NCI-H2081 (cell line): ENCODE measurements at places on chromosomes 16 and 17.

DNA sequence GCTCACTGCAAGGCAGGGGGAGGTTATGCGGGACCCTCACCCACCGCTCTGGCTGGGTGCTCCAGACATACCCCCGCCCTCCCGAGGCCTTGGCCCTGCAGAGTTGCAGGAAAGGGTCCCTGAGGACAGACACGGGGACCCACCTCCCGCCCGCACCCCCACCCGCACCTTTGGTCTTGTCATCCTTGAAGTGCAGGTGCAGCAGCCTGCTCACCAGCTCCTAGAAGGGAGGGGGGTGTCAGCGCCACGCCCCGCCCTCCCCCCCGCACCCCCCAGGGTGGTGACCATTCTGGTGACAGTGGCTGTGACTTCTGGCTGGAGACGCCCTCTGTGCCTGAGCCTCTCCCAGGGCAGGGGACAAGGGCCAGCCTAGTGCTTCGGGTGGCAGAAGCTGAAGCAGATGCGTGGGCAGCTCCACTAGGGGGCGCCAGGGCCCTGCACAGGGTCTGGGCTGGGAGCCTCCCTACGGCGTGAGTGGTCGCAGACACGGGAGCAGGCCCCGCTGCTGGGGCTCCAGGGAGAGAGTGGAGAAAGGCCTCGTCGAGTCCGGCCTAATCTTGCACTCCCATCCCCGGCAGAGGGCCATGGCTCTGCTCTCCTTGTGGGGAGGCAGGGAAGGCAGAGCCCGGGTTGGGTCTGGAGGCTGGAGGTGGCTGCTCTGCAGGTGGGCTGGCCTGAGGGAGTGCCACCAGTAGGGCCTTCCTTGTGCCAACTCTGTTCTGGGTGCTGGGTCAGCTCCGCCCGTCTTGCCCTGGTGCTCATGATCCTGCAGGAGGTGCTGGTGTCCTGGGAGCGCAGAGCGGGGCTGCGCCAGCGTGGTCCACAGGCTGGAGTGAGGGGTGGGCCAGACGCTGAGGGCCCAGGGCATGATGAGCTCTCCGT is 2.7 kb downstream of the CENPX start:
- peak; percentile 48 for DNase-seq

DNA sequence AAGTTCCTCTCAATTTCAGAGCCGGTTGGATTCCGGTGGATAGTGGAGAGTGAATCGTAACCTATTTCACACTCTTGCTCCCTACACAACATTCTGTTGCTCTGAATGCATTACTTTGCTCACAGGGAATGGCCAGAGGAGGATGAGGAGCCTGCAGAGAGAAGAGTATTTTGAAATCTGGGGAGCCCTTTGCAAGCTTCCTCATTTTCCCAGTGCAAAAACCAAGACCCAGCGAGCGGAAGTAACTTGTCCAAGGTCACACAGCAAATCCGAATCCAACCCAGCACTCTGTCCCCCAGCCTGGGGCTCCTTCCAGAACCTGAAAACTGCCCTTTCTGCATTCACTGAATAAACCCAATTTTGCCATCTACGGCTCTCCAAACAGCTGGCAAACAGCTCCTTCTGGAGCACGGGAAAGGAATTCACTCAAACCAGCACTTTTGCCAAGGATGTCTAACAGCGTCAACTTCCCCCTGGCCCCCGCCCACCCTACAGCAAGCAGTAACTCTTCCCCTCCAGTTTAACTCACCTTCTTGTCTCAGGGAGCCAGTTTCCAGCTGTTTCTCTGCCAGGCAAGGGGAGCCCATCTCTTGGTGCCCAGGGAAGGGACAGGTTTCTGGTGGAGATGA is 557 bp downstream of the KCNG4 start:
- DNase-seq: no peak

- no peak for DNase-seq
Observed at GRCh38 chr16:87824016-87824990, 45.0 kb downstream of the SLC7A5 start.

- no peak for DNase-seq
Observed at GRCh38 chr16:60788631-60789030, 1247.6 kb downstream of the CDH8 start.

GRCh38 chr16:81551151-81551808 is 106.7 kb downstream of the CMIP start:
- no peak for DNase-seq

DNA sequence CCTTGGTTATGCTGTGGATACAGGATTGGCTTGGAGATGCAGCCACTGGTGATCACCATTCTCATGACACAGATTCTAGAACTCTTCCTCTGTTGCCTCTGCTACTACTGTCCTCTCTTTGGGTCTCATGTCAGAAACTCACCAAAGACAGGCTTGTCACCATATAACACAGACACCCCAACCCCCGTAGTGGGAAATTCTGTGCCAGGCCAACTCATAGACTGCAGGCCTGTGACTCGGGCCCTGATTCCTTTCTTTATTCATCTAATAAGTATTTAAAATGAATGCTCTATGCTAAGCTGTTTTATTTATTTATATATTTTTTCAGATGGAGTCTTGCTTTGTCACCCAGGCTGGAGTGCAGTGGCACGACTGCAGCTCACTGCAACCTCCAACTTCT is 9.5 kb downstream of the CYB5D2 start:
- DNase-seq: no peak

- no peak for DNase-seq
Observed at GRCh38 chr16:49498666-49499413, 125.2 kb downstream of the C16orf78 start.

DNA sequence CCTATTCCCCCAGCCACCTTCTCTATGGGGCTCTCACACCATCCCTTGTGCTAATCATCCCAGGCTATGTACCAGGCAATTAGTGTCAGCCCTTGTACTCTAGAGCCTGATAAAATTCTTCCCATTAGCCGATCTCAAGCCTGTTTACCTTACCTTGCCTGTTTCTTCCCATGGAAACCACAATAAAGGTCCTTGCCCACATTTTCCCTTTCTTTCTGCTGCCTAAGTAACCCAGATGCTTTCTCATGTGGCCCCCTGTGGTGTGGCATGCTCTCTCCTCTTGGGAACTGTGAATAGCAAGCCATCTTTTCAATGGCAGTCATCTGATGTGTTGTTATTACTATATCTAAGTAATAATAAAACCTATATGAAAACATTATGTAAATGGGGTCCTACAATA is 265.8 kb upstream of the ELAC2 start:
- DNase-seq: no peak

- DNase-seq: no peak
Observed at GRCh38 chr16:4338712-4339299, 12.3 kb downstream of the PAM16 start.

DNA sequence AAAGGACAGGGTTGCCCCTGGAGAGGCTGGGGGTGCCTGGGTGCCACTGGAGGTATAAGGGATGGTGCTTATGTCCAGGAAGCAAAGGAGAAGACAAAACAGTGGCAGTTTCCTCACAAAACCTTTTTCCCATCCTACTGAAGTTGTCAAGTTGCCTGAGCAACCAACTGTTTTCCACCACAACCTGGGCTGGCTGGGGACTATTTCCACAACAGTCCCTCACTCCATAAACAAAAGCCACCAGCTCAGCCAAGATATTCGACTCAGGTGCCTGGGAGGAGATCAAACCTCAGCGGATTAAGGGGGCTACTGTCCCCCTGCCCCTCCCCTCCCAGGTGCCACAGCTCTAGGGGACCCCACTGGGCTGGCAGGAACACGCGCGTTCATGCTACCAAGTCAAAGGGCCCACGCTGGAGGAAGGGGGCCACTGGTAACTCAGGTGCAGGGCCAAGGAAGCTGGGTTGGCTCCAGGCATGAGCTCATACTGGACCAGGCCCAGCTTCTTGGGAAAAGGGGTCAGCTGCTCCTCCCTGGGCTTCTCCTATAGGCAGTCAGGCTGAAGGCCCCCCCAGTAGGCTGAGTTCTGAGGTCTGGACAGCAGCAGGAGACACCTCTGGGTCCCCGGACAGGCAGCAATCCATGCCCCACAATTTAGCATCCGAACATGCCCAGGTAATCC is 45.7 kb upstream of the MRPS23 start:
- peak; percentile 43 for DNase-seq

- DNase-seq: peak; percentile 8
Observed at GRCh38 chr16:77290451-77291115, 91.4 kb downstream of the SYCE1L start.

DNA sequence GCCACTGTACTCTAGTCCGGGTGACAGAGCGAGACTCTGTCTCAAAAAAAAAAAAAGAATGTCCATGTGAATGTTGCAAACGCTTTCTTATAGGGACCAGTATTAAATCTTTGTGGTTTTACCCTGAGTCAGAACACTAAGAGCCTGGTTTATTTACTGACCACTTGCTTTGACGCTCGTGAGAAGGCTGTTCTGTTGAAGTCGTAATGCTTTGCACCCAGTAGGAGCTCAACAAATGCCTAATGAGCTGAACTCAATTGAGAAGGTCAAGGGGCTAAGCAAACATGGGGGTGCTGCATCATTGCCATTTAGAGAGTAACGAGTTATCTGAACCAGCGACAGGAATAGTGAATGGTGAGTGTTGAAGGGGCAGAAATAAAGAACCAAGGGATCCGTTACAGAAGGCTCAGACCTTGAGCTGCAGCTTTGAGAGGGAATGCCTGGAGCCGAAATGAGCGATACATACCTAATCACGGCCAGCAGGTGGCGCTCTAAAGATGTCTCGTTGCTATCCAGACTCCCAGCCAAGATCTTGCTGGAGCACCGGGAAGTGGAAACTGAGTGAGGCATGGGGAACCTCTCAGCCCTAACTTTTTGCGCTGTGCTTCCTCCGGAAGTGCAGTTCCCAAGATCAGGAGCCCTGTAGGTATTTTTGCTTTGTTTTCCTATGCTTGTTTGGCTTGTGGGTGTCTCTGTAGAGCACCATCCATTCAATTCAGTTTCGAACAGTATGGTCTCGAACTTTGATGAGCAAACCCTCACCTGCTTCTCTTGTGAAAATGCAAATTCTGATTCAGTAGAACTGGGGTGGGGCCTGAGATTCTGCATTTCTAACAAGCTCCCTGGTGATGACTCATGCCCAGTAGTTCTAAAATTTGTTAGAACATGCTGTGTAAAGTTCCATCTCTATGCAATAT is 12.6 kb upstream of the RNF222 start:
- DNase-seq: peak; percentile 76

DNA sequence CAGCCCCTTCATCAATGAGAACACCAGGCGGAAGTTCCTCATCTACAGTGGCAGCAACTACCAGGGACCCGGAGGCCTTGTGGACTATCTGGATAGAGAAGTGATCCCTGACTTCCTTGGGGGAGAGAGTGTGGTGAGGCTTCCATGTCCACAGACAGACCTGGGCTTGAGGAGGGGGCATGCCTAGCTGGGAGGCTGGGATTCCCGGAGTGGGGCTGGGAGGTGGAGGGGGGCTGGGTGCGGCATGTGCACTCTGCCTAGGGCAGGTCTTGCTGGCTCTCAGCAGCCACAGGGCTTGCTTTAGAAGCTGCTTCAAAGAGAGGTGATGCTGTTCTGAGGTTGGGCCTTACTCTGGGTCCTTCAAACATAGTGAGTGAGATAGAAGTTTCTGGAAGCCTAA is 27.8 kb downstream of the NAGPA start:
- no peak for DNase-seq

DNA sequence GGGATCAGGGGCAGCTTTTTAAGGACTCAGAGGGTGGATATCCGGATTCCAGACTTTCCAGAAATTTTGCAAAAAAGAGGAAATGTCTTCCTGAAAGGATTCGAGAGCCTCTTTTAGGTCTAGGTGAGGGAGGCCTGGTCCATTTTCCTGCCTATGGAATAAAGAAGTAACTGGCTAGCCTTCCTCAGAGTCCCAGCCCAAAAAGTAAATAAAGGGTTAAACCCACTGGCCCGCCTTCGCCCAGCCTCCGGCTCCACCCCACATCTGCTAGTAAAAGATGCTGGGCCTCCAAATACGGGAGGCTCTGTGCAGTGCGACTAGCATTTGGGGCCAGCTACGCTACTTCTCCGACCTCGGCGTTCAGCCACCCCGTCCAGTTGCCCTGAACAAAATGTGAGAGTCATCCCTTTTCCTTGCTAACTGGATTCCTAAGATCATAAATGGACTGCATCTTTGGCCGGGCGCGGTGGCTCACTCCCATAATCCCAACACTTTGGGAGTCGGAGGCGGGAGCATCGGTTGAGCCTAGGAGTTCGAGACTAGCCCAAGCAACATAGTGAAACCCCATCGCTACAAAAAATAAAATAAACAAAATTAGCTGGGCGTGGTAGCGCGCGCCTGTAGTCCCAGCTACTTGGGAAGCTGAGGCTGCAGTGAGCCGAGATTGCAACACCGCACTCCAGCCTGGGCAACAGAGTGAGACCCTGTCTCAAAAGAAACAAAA is 824 bp upstream of the MPP2 start:
- no peak for DNase-seq

DNA sequence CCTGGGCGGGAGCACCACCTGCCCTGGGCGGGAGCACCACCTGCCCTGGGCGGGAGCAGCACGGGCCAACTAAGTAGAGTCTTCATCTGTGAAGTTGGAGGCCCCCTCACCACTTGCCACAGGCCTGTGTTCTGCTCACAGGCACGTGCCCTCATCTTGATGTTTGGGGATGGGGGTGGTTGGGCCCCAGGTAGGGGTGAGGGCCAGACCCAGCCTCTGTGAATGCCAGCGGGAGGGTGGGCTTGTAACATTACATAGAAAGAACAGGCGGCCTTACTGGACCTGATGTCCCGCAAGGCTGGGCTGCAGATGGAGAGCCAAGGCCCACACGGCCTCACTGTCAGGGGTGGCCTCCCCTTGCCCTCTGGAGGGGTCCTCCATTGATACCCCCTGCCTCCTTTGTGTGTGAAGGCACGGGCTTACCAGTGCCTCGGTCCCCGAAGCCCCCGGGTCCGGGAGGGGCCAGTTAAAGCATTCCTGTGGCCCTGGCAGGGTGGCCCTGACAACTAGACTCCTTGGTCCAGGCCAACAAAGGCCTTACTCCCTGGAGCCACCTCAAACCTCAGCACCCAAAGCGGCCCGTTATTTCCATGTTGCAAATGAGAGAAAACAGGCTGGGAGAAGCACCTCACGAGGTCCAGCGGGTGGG is 1.1 kb upstream of the SLC16A3 start:
- DNase-seq: no peak

DNA sequence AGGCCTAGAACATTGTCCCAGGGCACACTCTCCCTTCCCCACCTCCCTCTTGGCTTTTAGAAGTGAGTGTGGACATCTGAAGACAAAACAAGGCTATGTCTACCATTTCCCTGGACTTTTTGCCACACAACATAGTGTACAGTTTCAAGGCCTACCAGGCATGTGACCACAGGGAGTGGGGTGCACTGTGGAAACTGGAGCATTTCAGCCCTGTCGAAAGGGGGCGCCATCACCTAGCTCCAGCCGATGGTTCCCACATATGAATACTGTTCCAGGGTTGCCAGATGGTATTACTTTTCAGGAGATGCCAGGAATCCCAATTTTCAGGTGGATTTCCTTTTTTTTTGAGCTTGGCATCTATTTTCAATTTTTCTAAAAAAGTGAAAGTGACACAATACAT is 140.7 kb downstream of the KATNIP start:
- no peak for DNase-seq
